ENCODE measurements at places on chromosomes 2 and 18.

- no peak for DNase-seq
Measured at GRCh38 chr2:157528963-157529751, 85.3 kb upstream of the CYTIP start.

- DNase-seq: no peak
Measured at GRCh38 chr18:45328811-45329210, 286.5 kb upstream of the SLC14A2 start.

- DNase-seq: no peak
Measured at GRCh38 chr2:216059233-216059834, 22.3 kb downstream of the PECR start.

DNA sequence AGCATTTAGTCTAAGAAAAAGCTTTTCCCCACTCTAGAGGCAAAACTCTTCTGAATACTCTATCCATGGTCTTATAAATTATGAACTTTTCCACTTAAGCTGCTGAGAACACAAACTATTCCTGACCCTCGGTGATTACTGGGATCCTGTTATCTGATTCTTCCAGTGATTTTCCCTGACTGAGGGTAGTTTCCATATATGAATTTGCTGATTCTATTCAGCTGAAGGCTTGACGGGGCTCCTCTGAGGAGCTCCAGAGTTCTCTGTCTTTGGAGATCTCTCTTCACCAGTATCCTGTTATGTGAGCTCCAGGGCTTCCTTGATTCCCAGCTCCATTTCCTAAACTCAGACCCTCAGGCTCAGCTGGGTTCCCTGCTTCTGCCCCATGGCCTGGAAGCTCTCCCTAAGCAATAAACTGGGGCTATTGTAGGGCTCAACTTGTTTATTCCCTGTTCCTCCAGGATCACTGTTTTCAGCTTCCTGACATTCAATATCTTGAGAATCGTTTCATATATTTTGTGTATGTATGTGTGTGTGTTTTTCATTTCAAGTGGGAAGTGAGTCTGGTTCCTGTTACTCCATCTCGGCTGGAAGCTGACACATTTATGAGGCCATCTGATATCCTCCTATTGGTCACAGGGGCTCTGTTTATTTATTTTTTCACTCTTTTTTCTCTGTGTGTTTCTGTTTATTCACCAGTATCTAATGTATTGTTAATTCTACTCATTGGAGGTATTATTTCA, 78.2 kb downstream of the ARHGAP28 start:
- DNase-seq: no peak

DNA sequence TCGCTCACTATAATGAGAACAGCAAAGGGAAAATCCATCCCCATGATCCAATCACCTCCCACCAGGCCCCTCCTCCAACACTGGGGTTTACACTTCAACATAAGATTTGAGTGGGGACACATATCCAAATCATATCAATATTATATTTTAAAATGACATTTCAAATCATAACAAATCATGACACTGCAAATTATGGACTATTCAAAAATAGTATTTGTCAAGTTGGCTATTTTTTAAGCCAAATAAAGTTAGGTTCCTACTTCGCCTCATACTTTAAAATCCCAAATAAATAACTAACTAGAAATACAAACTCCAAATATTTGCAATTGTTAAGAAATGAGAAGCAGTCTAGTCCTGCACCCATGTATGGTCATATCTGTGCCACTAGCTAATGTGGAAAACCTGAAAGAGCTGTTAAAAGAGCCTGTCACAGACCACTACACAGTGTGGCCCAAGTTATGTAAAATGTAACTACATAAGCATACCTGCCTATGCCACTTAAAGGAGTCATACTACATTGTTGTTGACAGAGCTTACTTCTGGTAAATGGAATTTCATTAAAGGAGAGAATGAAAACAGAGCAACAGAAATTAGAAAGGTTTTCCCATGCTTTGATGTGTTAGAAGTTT, 334.7 kb upstream of the GULP1 start:
- DNase-seq: no peak

GRCh38 chr2:42101206-42102023, 53.6 kb downstream of the PKDCC start:
- no peak for DNase-seq

- no peak for DNase-seq
Measured at GRCh38 chr2:37500031-37500430, 155.6 kb downstream of the QPCT start.

DNA sequence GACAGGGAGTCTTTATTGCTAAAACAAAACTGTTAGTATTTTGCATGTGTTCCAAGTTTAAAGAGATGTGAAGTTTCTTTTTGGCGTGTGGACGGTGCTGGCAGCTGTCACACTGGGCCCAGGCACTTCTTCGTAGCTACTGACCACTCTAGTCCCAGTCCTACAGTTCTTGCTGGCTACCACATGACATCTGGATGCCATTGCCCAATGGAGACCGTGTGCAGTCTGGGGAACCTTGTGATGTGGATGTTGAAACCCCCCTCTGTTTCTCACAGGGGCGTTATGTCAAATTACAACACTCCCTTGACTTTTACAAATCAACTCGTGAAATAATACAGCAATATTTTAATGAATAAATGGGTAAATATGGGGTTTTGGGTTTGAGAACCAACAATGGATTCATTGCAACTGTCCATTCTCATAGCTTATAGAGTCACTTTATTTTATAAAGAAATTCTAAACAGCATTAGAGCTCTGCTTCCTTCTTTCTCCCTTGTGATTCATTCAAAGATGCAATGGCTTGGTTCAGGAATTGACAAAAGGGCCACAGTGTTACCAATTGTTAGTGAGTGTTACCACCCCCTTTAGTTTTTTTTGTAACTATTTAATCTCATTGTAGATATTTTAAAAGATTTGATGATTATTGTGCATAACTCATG, 1.2 kb downstream of the GPD2 start:
- DNase-seq: peak; percentile 34

GRCh38 chr2:98563394-98563793, 44.9 kb downstream of the COA5 start:
- DNase-seq: no peak

DNA sequence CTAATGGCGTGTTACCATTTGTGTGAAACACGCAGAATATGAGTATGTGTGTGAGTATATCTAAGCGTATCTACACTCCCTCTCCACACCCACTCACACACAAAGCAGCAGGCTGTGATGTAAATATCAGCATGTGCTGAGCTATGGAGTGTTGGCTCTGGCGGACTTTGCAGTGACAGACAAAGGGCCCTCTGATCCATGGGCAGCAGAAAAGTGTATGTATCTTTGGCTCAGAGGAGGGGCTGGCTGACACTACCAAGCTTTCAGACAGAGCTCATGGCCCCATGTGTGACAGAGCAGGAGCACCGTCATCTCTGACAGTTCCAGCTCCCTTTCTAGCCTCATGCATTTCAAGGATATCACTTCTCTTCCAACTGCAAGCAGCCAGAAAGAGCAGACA, 57.2 kb upstream of the ASB18 start:
- peak; percentile 75 for DNase-seq

DNA sequence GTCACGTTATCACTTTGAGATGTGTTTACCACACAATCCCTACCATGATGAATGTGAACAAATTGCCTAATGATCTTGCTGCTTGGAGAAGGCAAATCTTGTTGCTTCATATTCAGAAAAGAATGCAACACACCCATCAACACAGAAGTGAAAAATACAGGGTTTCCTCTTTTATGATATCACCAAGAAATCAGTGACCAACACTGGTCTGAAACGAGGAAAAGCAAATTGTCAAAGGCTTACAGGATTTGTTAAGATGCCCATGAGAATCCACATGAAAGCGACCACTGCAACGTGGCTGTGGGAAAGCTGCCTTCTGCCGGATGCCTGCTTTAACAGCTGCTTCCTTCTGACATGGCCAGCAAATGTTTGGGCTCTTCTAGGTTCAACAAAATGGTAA, 397.6 kb upstream of the LRATD1 start:
- no peak for DNase-seq

- DNase-seq: no peak
Measured at GRCh38 chr2:235497096-235497495, 3.3 kb downstream of the AGAP1 start.

DNA sequence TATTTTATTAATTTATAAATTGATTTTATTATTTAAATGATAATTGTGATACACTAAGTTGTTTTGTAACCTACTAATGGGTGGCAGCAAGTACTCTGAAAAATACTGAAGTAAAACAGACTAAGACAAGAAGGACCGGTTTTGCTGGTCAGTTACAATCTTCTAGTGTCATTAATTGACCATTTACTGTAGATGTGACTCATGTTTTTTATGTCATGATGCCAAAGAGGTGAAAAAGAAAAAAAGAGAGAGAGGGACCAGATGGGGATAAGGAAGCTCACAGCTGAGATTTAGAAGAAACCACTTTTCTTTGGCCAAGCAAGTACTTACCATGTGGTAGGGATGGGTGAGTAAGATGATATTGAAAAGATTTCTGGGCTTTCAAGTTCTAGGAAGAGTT, 955.8 kb upstream of the LRRTM1 start:
- no peak for DNase-seq

- DNase-seq: no peak
Measured at GRCh38 chr2:109139002-109139401, 10.0 kb downstream of the SH3RF3 start.

- no peak for DNase-seq
Measured at GRCh38 chr18:12843420-12844350, 40.4 kb downstream of the PTPN2 start.

- DNase-seq: no peak
Measured at GRCh38 chr2:160891353-160891740, 268.9 kb upstream of the TANK start.

GRCh38 chr18:11669271-11669947, 19.7 kb upstream of the GNAL start:
- no peak for DNase-seq

GRCh38 chr2:86764661-86765309, 25.9 kb downstream of the CD8A start:
- no peak for DNase-seq

GRCh38 chr2:20172273-20173055, 52.5 kb downstream of the SDC1 start:
- DNase-seq: no peak

DNA sequence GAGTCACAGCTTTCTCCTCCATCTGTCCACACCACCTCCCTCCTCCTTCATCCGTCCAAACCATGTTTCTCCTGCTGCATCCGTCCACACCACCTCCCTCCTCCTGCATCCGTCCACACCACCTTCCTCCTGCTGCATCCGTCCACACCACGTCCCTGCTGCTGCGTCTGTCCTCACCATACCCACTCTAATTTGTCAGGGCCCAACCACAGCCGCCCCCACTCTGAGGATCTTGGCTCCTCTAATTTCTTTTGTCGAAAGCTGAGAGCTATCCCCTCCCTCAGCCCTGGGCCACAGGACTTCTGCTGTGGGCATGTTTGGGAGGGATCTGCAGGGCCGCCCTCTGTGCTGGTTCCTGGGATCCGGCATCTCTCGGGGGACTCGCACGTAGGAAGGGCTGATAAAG, 67.4 kb downstream of the TPO start:
- no peak for DNase-seq

- DNase-seq: no peak
Measured at GRCh38 chr2:175158894-175159293, 9.1 kb downstream of the ATF2 start.

DNA sequence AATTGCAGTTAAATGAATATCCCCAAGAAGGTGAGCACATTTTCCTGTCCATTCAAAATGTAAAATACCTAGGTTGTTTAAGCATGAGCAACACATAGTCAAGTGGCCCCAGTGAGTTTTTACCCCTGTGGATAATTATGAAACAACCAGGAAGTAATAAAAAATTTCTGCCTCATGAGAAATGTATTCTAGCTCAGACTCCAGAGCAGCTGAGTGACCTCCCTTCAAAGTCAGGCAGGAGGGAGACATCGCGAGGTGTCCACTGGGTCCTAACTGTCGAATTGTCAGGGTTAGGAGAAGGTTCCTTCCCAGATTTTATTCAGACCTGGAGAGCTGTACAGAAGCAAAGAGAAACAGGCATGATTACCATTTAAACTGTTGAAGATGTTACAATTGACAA, 416.6 kb upstream of the SMIM21 start:
- DNase-seq: no peak

- DNase-seq: no peak
Measured at GRCh38 chr2:54059504-54059903, 55.9 kb upstream of the ACYP2 start.

DNA sequence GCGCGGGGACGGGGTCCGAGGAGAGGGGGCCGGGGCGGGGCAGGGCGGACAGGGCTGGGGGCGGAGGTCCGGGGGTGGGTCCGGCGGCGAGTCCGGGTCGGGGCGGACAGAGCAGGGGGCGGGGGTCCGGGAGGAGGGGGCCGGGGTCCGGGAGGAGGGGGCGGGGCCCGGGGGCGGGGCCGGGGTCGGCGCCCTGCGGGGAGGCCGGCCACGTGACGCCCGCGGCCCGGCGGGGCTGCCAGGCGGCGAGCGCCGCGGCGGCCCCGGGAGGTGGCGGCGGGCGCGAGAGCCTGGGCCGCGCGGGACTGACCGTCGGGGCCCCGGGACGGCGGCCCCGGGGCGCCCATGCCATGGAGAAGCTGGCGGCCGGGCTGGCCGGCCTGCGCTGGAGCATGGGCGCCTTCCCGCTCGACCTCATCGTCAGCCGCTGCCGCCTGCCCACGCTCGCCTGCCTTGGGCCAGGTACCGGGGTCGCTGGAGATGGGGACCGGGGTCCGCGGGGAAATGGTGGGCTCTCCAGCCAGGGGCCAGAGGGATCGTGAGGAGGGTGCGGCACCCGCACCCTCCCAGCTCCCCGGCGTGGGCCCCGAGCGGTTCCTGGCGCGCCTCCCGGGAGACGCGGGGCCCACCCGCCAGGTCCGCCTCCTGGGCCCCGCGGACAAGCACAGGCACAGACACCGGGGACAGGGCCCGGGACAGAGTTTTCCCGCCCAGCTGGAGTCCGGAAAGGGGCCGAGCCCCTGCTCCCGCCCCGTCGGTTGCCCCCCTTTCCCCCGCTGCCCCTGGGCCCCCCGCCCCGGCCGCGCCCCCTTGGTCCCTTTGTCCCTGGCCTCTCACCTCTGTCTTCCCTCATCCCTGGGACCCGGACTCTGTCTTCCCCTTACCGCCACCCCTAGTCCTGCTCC, at the start of gene GAREM2:
Gene GAREM2, plus strand, starts transcription at position 218 of the 905 bp plus-strand sequence. Its CDS starts 133 bp downstream, at position 351.
- DNase-seq: no peak

DNA sequence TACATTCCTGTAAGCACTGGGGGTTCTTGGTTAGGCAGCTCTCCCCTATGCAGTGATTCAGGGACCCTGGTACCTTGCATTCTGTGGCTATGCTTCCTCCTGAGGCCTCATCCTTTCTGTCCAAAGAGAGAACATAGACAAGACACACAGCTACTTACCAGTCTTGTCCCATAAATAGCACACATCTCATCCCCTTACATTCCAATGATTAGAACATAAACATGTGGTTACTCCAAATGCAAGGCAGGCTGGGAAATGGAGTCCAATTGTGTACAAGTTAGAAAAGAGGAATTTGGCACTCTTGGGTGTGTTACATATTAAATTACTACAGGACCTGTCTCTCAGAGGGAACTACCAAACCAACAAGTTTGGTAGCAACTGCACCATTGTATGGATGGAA, 171.3 kb downstream of the ARHGAP15 start:
- no peak for DNase-seq
